Regular cardiac myocyte (primary cell): ENCODE measurements at places on chromosomes 16 and 17. TPM values are rescaled to one million over a fixed set of nuclear protein-coding genes. Genes with fewer than 3 reads are reported as not detected.

IKZF3 gene
- under 0.01 TPM in 1 of 2 replicates, not detected in the other for total RNA-seq

NUDT21 gene
- total RNA-seq = 57.5 and 92.6 TPM in 2 replicates

CCL8 gene
- total RNA-seq = 0.56 TPM in 1 of 2 replicates, not detected in the other

KRTAP16-1 gene
- total RNA-seq = not detected in 2 replicates

HOXB9 gene
- total RNA-seq = under 0.01 and 0.19 TPM in 2 replicates

AXIN2 gene
- 0.96 and 5.4 TPM in 2 replicates for total RNA-seq

ACE gene
- total RNA-seq = 1.2 and 2.5 TPM in 2 replicates

ACSM2A gene
- under 0.01 TPM in 1 of 2 replicates, not detected in the other for total RNA-seq

TEKT1 gene
- total RNA-seq = not detected in 2 replicates

MYH8 gene
- not detected in 2 replicates for total RNA-seq

RUNDC3A gene
- total RNA-seq = 0.56 TPM in 1 of 2 replicates, not detected in the other

ANKRD40CL gene
- total RNA-seq = 0.28 TPM in 1 of 2 replicates, not detected in the other

EVPLL gene
- total RNA-seq = not detected in 2 replicates

MYH3 gene
- total RNA-seq = 0.38 and 0.85 TPM in 2 replicates

ARMC7 gene
- total RNA-seq = 1.4 and 1.9 TPM in 2 replicates

YBX2 gene
- 0.56 TPM in 1 of 2 replicates, not detected in the other for total RNA-seq

MT1G gene
- 0.56 and 1.5 TPM in 2 replicates for total RNA-seq

VMO1 gene
- 0.38 TPM in 1 of 2 replicates, not detected in the other for total RNA-seq

KRT40 gene
- total RNA-seq = not detected in 2 replicates

NXN gene
- total RNA-seq = 2.1 and 6.5 TPM in 2 replicates

PLLP gene
- total RNA-seq = under 0.01 TPM in 1 of 2 replicates, not detected in the other

DNAAF8 gene
- total RNA-seq = 2.5 and 2.8 TPM in 2 replicates

C16orf96 gene
- total RNA-seq = under 0.01 TPM in 2 replicates

CCL5 gene
- 0.28 TPM in 1 of 2 replicates, not detected in the other for total RNA-seq

EPOP gene
- 1.1 and 1.5 TPM in 2 replicates for total RNA-seq

ATXN2L gene
- 22.0 and 25.5 TPM in 2 replicates for total RNA-seq

BCL7C gene
- 28.5 and 51.0 TPM in 2 replicates for total RNA-seq

KRT28 gene
- total RNA-seq = not detected in 2 replicates

TRPV2 gene
- total RNA-seq = 91.3 and 188 TPM in 2 replicates

TMEM114 gene
- total RNA-seq = not detected in 2 replicates

DYNLRB2 gene
- 1.7 TPM in 1 of 2 replicates, not detected in the other for total RNA-seq

CLDN6 gene
- 0.19 TPM in 1 of 2 replicates, not detected in the other for total RNA-seq

MEOX1 gene
- total RNA-seq = 2.8 TPM in 1 of 2 replicates, not detected in the other

CA5A gene
- not detected in 2 replicates for total RNA-seq

FAM171A2 gene
- total RNA-seq = 1.5 and 4.8 TPM in 2 replicates

HOXB4 gene
- total RNA-seq = 0.85 and 0.96 TPM in 2 replicates
